SJCRH30 (cell line): ENCODE measurements at places on chromosomes 11 and 22. TPM values are rescaled to one million over a fixed set of nuclear protein-coding genes. Genes with fewer than 3 reads are reported as not detected.

DNA sequence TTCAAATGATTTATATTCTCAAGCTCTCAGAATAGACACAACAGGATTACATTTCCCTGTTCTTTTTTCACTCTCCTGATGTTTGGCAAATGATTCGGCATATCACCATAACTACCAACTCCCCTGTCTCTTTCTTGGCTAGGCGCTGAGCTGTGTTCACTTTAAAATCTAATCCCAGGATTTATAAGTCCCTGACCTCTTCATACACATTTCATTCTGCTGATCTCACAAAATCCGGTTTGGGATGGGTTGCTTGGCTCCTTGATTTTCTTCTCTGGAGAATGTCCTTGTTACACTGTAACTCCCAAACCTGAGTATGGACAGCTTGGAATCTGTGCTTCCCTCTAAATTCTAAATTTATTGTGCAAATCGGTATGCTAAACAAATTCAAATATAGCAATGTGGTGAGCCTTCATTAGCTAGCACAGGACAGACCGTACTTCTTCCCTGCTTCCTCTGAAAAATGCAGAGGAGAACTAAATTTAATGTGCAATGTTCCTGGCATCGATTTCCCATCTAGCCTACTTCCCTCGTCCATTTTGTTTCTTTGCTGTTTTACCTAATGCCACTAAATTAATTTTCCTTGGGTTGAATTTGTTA is 858.5 kb upstream of the FAT3 start:
- no peak for DNase-seq

The OR5AR1 gene
- not detected in 2 replicates for total RNA-seq

The PATE4 gene
- not detected in 2 replicates for total RNA-seq

The TYR gene
- not detected in 2 replicates for total RNA-seq

DNA sequence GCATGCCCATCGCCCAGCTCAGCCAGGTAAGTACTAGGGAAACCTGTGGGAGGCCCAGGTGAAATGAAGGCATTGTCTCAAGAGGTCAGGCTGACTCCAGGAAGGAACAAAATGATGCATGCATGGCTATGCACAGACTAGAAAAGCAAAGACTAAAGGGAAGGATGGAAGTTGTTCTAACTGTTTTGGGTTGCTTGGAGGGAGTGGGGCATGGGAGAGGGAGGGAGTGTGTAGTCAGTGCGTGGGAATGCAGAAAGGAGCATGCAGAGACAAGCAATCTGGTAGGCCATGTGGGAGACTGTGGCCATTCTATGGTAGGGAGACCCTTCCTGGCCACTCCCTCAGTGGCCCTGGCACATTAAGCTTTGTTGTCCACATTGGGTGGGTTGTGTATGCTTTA is 2.9 kb downstream of the MICAL3 start:
- no peak for DNase-seq

DNA sequence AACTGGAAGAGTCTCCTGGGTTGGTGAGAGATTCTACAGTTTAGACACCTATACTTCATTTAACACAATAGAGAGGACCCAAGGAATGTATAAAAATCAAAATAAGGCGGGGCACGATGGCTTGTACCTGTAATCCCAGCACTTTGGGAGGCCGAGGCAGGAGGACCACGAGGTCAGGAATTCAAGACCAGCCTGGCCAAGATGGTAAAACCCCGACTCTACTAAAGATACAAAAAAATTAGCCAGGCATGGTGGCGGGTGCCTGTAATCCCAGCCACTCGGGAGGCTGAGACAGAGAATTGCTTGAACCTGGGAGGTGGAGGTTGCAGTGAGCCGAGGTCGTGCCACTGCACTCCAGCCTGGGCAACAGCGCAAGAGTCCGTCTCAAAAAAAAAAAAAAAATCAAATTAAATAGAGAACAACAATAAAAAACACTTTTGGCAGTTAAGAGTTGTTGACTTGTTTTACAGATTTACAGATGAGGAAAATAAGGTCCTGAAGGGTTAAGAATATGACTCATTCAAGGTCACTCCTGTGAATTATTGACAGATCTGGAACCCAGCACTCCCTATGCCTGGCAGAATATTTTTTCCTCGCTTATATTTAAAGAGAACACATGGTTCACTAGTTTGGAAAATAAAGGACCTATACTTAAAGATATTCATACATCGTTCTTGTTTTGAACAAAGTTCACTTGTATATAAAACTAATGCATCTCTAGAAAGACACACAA is 5.2 kb downstream of the LGR4 start:
- no peak for DNase-seq

The TYMP gene
- total RNA-seq = 0.51 and 0.63 TPM in 2 replicates

GRCh38 chr11:2271077-2271326 is 614 bp upstream of the ASCL2 start:
- no peak for DNase-seq

The OR2AG2 gene
- total RNA-seq = not detected in 2 replicates

DNA sequence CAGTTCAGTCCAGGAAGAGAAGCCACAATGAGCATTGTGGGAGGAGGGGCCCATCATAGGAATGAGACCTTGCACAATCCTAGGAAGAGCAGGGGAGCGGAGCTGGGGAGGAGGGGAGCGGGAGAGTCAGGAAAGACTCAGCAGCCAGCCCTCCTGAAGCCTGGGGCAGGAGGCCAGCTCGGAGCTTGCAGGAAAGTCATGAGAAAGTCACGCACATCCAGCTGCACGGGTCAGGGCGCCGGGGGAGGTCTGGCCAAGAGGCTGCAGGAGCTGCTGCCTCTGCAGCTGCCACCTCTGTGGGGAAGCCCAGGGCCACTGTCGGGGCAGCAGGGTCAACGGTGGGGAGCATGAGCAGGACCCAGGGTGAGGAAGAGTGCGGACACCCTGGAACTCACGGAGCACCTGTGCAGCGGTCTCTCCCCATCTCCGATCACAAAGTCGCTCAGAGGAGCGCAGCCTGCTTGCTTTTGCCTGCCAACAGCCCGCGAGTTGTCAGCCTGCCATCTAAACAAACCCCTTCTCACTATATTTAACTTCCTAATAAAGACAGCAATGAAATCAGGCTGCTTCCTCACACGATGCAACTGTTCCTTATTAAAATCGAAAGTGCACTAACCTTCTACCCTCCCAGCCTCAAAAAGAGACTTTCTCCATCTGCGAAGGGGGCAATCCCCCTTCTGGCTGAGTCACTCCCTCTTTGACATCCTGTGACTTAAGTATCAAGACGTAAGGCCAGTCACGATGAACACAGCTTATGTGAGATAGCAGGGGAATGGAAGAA is 52.9 kb upstream of the RTL6 start:
- DNase-seq = no peak

GRCh38 chr11:111411456-111411855 is 32.4 kb upstream of the POU2AF1 start:
- no peak for DNase-seq

The SCUBE2 gene
- 0.35 and 0.40 TPM in 2 replicates for total RNA-seq

DNA sequence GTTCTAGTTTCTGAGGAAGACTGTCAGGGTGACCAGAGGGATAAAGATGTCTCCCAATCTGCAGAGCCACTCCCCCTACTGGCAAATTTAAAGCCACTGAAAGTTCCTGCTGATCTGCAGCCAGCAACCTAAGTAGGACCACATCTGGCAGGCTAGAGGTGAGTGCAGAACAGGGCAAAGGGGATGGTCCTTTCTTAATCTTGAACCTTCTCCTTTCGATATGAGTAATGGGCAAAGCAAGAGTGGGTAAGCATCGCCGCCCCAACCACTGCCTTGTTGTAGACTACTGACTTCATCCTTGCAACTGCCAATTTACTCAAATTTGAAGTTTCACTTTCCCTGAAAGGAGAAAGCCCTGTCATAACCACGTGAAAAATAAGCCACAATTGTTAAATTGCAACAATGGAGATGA is 30.7 kb downstream of the SCUBE2 start:
- no peak for DNase-seq

GRCh38 chr11:78630561-78631303 is 56.1 kb upstream of the NARS2 start:
- DNase-seq = no peak

The MCHR1 gene
- total RNA-seq = 11.2 and 12.0 TPM in 2 replicates

GRCh38 chr11:3614742-3615171 is 27.0 kb downstream of the ART5 start:
- DNase-seq = peak; percentile 59

GRCh38 chr11:82523141-82523540 is 210.5 kb downstream of the FAM181B start:
- DNase-seq = peak; percentile 12

The C11orf68 gene
- 9.2 and 10.3 TPM in 2 replicates for total RNA-seq

- DNase-seq = no peak
Measured at GRCh38 chr11:23205156-23205871, 345.0 kb upstream of the CCDC179 start.

DNA sequence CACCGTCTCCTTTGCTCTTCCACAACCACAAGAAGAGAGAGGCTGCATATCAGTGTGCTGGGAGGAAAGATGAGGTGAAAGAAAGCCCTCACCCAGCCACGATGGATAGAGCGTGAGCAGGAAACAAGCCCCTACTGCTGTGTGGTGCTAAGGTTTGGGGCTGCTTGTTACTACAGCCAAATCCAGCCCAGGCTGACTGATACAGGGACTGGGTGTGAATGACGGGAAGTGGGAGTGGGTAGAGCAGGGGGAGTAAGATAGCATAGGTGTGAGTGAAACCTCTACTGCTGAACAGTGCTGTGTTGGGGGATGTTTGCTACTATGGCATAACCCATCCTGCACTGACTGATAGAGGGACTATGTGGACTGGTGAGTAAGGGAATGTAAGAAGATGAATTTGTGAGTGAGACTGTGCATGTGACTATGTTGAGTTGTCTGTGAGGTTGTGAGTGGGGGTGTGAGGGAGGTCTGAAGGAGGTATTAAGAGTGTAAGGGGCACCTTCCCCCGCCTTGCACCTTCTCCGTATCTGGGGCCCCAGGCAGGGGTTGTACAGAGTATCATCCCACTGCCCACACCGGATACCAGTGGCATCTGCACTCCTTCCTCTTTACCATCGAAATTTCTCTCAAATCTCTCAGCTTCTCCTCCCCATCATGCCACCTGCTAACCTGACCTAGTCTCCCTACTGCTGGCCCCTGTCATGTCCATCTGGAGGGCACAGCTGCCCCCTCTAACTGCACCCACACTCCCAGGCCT is 91.5 kb downstream of the MN1 start:
- no peak for DNase-seq

- DNase-seq = no peak
Measured at GRCh38 chr11:111413849-111414248, 34.8 kb upstream of the POU2AF1 start.

DNA sequence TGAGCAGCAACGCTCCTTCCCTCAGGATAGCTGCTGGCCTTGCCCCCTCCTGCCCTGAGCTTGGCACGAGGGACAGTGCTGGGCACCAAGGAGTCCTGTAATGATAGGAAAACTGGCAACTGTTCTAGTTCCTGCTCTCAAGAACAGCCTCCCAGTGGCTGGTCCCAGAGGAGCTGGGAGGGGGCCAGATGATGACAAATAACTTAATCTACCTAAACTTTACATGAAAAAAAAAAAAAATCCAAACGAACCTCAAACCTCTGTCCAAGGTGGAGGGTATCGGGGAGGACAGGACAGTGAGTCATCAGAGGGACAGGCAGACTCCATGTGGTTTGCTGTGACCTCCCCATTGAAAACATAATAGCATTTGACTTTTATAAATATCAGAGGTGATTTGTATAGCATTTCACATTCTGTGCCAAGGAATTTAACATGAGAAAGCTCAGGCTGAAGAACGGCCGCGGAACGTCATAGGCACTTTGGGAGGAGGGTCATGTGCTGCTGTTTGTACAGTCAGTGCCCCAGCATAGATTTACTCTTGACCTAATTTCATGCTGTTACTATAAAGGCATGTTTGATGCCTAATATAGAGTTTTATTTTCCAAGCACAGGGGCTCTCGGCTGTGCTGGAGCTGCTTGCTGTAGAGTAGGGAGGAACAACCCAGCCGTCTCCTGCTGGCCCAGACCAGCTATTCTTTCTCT is 98.2 kb upstream of the NNMT start:
- DNase-seq = no peak

DNA sequence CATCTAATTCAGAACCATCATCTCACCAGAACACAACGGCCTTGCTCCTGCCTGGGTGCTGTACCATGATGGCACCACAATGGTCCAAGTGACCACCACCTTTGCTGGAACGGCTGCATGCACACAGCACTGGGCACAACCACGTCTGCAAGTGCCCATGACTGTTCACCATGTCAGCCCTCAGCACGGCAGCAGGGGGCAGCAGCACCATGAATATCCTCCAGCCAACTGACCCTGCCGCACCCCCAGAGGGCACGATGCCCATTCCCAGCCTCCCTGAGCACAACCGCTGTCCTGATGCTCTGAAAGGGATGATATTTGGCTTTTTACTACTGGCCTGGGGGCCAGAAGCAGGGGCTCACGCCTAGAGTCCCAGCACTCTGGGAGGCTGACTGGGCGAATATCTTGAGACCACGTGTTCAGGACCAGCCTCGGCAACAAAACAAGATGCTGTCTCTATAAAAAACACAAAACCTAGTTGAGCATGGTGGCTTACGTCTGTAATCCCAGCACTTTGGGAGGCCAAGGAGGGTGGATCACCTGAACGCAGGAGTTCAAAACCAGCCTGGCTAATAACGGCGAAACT is 25.7 kb downstream of the DRD4 start:
- peak; percentile 71 for DNase-seq

DNA sequence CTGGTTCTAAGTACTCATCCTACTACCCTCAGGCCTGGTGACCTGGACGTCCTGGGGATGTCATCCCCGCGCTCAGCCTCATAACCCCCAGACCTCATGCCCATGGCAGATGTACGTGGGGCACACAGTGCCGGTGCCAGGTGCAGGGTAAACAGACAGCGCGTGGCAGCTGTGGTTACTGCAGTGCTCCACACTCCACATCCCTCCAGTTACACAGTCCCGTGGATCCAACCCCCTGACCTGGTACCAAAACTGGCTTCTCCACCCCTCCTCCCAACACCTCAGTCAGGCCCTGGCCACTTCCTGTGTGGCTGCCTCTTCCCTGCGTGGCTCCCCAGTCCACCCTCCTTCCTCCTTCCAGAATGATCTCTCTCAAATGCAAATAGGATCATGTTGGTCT is 95.2 kb downstream of the DSCAML1 start:
- no peak for DNase-seq

GRCh38 chr22:30016596-30016995 is 63.7 kb upstream of the HORMAD2 start:
- DNase-seq = no peak

- DNase-seq = peak; percentile 36
Measured at GRCh38 chr11:46521961-46522681, 71.7 kb downstream of the AMBRA1 start.

DNA sequence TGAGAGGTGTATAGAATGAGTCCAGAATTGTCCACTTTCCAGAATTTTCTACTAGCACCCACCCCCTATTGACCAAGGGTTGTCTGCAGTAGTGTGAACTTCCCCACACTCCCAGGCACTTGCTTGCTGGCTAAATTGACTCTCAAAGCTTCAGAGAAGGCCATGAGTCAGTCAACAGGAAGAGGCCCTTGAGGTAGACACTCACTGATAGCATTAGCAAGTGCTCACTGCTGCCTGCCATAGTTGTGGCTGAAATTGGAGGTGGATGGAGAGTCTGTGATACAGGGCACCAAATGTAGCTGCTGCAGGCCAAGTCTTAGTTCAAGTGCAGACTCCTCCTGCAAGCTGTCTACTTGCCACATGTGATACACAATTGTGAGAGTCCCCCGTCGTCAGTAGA is 156.8 kb downstream of the SPON1 start:
- no peak for DNase-seq
